NB4 (cell line): ENCODE measurements at places on chromosomes 2 and 18.
A peak's percentile ranks its signal among the peaks of the same experiment; 100 is the strongest.

- peak; percentile 16 for DNase-seq
Observed at GRCh38 chr2:215917953-215918620, 95.3 kb downstream of the MREG start.

DNA sequence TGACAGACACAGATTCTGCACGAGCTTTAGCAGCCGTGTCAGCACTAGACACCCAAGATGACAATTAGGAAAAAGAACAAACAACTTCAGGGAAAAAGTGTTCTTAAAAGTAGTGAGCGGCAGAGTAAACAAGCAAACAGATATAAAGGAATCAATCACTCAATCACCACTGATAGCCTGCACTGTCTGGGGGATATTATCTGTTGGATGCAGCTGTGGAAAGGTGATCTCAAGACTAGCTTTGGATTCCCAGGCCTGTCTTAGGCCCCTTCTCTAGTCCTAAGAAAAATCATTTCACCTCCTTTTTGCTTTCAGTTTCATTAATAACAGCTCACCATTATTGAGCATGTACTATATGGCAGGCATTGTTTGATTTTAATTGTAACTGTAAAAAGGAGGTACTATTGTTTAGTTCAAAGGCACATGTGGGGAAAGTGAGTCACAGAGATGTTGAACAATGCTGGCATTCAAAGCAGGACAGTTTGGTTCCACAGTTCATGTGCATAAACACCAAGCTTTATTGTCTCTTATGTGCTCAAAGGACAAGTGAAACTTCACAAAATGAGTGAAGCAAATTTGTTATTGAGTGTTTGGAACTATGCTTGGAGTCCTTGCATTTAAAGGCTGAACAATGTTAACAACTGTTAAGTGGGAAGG, 147.3 kb upstream of the TCF4 start:
- DNase-seq, result no peak

GRCh38 chr18:60406721-60407120, 34.1 kb upstream of the MC4R start:
- DNase-seq, result no peak

DNA sequence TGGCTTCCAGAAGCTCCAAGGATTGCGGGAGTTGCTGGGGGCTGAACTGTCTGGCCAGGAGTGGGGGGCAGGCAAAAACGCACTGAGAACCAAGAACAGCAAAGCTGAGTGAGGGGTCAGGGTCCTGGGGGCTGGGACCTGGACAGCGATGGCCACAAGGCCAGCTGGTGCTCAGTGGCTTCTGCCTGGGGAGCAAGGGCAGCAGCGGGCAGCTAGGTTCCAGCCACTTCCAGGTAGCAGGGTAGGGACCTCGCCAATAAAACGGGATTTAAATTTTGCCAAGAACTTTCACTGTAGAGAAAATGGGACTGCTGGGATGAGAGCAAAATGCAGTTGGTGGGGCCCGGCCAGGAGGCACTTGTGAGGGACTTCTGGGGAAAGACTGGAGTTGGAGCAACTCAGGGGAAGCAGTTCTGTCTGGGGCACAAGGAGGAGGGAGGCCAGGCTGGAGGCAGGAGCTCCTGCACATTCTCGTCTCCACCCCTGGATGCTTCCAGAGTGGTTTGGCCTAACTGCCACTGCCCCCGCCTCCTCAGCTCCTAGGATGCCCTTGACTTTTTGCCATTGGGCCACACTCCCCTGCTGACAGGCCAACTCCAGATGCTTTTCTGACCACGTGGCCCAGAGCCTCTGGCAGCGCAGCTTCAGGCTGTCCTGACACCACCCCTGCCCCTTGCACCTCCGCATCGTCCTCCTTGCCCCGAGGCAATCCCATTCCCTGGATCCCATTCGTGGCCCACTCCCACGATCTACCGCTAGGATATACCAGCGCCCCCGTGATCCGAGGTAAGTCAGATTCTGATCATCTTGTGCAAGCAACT, 5.5 kb upstream of the CCDC74A start:
- no peak for DNase-seq

- no peak for DNase-seq
Observed at GRCh38 chr2:106847366-106847765, 38.6 kb downstream of the ST6GAL2 start.

- no peak for DNase-seq
Observed at GRCh38 chr2:204984518-204984917, 439.2 kb downstream of the PARD3B start.

DNA sequence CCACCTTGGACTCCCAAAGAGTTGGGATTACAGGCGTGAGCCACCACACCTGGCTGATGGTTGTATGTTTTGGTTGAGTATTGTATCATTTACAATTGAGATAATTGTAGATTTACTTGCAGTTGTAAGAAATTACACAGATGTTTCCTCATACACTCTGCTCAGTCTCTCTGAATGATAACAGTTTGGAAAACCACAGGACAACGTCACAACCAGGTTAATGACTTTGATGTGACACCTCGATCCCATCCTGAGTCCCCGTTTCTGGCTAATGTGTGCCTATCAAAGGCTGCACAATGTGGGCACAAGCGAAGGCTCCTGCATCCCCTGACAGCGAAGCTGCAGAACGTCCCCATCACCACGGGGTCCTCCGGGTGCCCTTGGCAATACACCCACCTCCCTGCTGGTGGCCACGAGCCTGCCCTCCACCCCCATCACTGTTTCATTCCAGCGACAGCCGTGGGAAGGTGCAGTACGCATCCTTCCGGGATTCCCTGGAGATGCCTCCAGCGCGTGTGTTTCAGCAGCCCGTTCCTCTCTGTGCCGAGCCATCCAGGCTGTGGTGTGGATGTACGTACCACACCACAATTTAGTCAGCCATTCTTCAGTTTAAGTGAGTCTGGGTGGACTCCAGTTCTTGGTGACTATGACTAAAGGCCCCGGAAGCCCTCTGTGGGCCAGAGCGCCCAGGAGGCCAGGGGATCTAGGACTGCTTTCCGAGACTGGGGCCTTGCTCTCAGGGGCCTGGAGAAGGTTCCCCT, 4.3 kb upstream of the PDCD1 start:
- DNase-seq, result no peak

- DNase-seq, result no peak
Observed at GRCh38 chr2:168495524-168495923, 39.5 kb downstream of the CERS6 start.

DNA sequence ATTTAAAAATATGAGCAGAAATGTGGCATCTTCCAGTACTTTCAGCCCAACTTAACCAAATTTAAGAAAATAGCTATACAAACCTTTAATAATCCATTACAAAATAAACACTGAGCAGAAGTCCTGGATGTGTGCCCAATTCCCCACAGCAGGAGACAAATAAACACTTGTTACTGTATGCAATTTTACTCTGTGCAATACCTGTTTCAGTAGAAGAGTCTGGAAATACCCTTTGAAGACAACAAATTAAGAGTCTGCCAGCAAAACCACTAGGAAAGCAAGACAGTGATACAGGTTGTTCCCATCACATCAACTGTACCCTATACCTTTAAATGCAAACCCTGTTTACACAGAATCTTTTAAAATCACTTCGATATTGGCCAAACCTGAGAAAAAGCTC, 41.4 kb upstream of the RNU4ATAC start:
- no peak for DNase-seq

- DNase-seq, result no peak
Observed at GRCh38 chr18:13495961-13496360, 230.4 kb downstream of the FAM210A start.

DNA sequence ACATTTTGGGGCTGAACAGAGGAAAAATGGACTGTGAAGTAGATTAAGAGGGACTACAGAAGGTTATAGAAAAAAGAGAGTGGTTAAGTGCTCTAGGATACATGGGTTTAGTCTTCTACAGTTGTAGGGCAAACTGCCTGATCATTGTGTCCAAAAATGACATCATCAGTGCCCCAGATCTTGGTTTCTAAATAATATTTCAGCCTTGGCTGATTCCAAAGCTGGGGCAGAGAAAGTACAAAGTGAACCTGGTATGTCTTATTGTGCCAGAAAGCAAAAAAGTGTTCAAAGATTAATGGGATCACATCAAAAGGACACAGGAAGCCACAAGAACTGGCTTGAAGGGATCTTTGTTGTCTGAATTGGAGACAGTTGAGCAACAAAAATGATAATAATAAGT, 97.1 kb upstream of the ZNF521 start:
- DNase-seq, result no peak

DNA sequence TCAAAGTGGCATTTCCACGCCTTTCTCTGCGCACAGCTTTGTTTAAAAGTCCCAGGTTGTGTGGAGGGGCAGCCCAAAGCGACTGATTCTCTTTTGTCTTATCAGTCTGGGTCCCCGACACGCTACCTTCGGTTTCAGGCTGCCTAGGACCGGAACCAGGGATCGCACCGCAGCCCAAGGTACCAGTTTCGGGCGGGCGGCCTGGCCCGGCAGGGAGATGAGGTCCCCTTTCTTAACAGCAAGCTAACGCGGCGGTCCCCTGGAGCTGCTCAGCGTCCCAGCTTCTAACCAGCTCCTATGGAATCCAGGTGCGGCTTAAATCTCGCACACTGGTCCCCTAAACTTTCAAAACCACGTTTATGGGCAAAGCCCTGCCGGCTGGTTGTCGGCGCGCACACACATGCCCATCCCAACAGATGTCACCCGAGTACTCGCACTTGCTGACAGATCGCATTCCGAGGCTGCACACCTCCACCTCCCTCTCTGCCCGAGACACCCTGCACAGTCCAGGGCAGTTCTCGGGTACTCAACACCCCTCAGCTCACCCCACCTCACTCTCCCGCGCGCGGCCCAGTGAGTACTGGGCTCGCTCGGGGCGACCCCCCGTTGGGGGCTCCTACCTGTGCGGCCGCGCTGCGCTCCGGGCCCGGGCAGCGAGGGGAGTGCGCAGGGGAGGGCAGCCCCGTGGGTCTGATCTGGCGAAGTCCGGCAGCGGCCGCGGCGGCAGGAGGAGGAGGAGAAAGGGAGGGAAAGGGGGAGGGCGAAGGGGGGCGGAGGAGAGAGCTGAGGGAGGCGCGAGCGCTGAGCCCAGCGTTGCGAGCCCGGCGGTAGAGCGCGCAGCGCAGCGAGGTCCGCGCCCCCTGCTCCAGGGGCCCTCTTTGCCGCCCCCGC, at the start of gene EFEMP1:
TSS of gene EFEMP1 (minus strand) at position 692 of the 891 bp plus-strand sequence. CDS start 1,342 bp downstream, outside the sequence.
- DNase-seq, result no peak

DNA sequence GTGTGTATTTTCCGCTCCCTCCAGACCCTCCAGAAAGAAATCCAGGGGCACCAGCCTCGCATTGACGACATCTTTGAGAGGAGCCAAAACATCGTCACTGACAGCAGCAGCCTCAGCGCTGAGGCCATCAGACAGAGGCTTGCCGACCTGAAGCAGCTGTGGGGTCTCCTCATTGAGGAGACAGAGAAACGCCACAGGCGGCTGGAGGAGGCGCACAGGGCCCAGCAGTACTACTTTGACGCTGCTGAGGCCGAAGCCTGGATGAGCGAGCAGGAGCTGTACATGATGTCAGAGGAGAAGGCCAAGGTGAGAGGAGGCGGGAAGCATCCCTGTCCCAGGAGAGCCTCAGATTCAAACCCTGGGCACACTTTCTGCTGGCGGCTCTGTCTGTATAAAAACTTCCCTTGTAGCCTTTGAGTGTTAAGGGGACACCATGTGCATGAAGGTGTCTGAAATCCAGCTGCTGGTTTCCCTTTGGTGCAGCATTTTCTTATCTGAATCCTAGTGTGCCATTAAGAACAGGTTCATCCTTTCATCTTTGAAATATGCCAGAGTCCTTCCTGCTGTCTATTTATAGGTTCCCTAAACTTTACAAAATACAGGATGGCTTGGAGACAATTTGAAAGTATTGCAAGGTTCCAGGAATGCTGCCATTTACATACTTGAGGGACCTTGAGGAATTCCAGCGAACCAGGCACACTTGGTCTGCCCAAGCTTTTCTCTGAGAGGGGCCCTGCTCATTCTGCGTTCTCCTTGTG, 77.1 kb upstream of the EML6 start:
- no peak for DNase-seq

- no peak for DNase-seq
Observed at GRCh38 chr2:43005245-43005974, 213.0 kb upstream of the HAAO start.

- no peak for DNase-seq
Observed at GRCh38 chr2:199455210-199455544, 2.6 kb downstream of the SATB2 start.

DNA sequence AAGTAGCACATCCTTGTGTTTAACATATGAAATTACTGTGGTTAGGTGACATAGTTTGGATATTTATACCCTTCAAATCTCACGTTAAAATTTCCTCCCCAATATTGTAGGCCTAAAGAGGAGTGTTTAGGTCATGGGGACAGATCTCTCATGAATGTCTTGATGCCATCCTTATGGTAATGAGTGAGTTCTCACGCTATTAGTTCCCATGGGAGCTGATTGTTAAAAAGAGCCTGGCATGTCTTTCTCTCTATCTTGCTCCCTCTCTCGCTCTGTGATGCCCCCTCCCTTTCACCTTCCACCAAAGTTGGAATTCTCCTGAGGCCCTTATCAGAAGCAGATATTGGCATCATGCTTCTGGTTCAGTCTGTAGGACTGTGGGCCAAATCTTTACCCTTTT, 660.1 kb downstream of the ADCYAP1 start:
- DNase-seq, result no peak

DNA sequence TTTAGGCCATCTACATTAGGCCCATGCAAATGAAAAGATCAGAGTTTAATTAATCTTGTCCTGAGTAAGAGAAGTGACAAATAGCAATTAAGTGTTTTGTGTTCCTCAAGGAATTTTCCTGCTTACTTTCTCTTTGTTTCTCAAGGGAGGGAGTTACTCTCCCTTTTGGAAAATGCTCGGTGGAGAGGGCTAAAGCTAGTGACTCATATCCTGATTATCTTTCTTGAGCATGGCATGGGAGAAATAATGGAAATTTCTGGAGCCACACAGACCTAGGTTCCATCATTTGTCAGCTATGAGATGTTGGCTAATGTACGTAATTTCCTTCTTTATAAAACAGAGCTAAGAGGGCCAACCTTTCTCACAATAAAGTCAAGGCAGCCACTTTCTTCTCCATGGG, 177.1 kb downstream of the ETAA1 start:
- no peak for DNase-seq

- no peak for DNase-seq
Observed at GRCh38 chr2:38185012-38185491, 109.1 kb upstream of the CYP1B1 start.

- DNase-seq, result no peak
Observed at GRCh38 chr2:60299179-60299578, 254.3 kb downstream of the BCL11A start.

GRCh38 chr18:44149706-44150105, 531.0 kb upstream of the SETBP1 start:
- DNase-seq, result no peak

DNA sequence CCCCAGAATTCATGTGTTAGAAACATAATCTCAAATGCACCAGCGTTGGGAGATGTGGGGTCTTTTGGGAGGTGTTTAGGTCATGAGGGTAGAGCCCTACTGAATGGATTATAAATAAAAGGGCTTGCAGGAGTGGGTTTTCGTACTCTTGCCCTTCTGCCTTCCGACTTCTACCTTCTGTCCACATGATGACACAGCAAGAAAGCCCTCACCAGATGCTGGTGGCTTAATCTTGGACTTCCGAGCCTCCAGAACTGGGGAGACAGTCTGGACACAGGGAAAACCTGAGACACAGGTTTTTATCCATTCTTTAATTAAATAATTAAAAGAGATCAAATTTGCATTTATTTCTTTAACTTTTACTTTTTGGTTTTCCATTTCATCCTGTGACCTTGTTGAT, 87.8 kb downstream of the DIS3L2 start:
- no peak for DNase-seq
